ENCODE measurements at places on chromosomes 12 and 14. TPM values are rescaled to one million over a fixed set of nuclear protein-coding genes. Genes with fewer than 3 reads are reported as not detected.

DNA sequence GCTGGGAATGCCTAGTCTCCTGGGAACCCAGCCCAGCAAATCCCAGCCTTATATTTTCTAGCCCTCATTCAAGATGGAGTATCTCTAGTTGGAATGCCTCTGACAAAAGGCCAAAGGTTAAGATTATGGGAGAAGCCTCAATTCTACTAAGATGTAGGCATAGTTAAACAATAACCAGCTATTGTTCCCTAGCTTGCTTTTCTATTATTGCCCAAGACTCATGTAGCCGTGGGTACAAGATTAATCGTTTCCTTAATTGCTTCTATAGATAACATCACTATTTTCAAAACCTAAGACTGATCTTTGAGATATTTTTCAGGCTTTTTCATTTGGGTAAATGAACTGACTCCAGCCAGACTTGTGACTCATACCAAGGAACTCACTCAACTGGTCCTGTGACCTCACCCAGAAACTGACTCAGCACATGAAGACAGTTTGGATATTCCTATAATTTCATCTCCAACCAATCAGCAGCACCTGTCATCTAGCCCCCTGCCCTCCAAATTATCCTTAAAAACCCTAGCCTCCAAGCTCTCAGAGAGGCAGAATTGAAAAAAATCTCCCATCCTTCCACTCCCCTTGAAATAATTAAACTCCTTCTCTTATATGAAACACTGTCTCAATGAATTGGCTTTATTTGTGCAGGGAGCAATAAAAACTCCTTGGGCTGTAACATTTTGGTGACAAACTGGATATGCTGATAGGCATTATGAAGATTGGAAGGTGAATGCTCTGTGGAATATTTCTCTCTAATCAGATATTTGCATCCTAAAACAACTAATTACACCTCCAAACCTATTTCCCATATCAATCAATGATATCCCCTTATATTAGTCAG lies 589.0 kb downstream of the C12orf50 start:
- H3K27me3 ChIP-seq, result no peaks in the 10 kb centered on the region
- no peaks in the 10 kb centered on the region for H3K36me3 ChIP-seq
- DNase-seq, result peak; percentile 38
- peaks cover 19% of the 10 kb centered on the region for H3K4me1 ChIP-seq
- H3K27ac ChIP-seq, result no peak overlapping the region

DNA sequence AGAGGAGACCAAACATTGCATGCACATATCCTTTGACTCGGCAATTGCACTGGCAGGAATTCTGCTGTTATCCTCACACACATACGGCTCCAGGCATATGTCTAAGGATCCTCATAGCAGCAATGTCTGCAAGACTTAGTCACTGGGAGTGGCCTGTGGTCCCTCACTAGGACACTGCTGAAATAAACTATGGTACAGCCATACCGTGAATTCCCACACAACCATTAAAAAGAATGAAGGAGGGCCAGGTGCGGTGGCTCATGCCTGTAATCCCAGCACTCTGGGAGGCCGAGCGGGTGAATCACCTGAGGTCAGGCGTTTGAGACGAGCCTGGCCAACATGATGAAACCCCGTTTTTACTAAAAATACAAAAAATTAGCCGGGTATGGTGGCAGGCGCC lies 105.1 kb downstream of the ZFP36L1 start:
- DNase-seq, result no peak
- H3K4me1 ChIP-seq, result no peaks in the 10 kb centered on the region
- H3K27ac ChIP-seq, result no peak overlapping the region
- no peaks in the 10 kb centered on the region for H3K36me3 ChIP-seq
- no peak overlapping the region for H3K4me3 ChIP-seq

DNA sequence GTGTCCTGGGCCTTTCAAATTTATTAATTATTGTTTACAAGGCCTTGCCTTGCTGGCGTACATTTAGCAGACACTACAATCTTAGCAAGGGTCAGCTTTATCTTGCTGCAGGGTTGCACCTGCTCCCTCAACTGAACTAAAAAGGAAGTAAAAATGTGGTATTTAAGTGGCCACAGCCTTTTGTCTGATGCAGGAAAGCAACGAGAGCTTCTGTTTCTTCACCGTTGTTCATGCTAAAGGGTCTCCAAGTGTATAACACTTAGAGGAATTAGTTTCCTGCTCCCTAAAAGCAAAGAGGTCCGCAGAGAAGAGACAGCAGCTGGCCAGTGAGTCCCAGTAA lies 62.8 kb upstream of the EGLN3 start:
- no peak overlapping the region for H3K27ac ChIP-seq
- no peak overlapping the region for H3K4me3 ChIP-seq
- no peak for DNase-seq
- no peaks in the 10 kb centered on the region for H3K36me3 ChIP-seq
- H3K4me1 ChIP-seq, result no peaks in the 10 kb centered on the region

DNA sequence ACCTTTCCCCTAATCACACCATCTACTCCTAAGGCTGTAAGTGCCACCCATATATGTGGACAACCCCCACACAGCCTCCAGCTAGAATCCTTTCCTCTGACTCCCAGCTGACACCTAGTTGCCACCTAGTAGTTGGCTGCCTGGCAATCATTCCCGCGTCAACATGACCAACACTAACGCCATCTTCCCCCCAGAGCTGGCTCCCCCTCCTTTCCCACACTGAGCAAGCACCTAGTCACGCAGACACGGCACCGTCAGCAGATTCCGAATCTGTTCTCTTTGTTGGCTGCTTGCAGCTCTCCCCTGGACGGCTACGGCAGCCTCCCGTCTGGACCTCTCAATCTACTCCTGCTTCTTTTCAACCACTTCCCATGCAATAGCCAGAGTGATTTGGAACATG lies 27.7 kb downstream of the UBR7 start:
- no peaks in the 10 kb centered on the region for H3K4me1 ChIP-seq
- peaks cover 6% of the 10 kb centered on the region for H3K36me3 ChIP-seq
- no peaks in the 10 kb centered on the region for H3K27me3 ChIP-seq
- DNase-seq, result no peak

GRCh38 chr12:108752387-108752786 lies 21.1 kb upstream of the CORO1C start:
- H3K4me3 ChIP-seq, result no peak overlapping the region
- no peaks in the 10 kb centered on the region for H3K36me3 ChIP-seq
- H3K27me3 ChIP-seq, result no peaks in the 10 kb centered on the region
- no peaks in the 10 kb centered on the region for H3K4me1 ChIP-seq
- DNase-seq, result peak; percentile 17

DNA sequence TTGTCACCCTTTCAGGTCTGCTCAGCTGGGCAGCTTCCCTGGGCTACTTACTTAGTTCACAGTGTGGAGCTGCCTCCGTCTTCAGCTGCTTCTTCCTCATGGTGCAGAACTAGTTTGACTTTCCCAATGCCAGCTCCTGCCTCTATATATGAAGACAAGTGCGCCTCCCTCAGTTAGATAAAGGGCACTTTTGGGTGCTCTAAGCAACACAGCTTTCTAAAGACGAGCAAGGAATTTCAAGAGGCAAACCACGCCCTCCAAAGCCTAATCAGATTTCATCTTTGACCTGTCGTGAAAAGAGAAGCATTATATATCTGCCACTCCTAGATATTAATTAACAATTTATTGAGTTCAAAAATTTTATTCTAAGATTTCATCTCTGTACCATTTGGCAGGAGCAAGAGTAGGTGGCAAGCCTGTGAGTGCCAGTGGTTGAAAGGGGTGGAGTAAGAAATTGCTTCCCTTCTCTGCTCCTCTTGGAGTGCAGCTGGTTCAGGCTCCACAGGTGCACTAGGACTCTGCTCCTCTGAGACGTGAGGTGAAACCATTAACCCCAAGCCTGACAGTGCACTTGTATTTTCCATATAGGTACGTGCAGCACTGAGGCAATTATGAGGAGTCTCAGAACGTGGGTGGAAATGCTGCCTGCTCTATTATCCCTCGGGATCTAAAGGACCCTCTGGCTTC lies 2.1 kb upstream of the SLC11A2 start:
- H3K4me1 ChIP-seq, result no peaks in the 10 kb centered on the region
- no peaks in the 10 kb centered on the region for H3K36me3 ChIP-seq
- H3K4me3 ChIP-seq, result no peak overlapping the region
- peak; percentile 84 for DNase-seq
- H3K27ac ChIP-seq, result no peak overlapping the region

GRCh38 chr12:68506619-68507018 lies 104.1 kb upstream of the RAP1B start:
- no peaks in the 10 kb centered on the region for H3K36me3 ChIP-seq
- H3K4me1 ChIP-seq, result no peaks in the 10 kb centered on the region
- no peak overlapping the region for H3K27ac ChIP-seq
- DNase-seq, result no peak
- H3K27me3 ChIP-seq, result no peaks in the 10 kb centered on the region

GRCh38 chr12:25755971-25756260 lies 202.6 kb upstream of the RASSF8 start:
- DNase-seq, result no peak
- H3K27ac ChIP-seq, result no peak overlapping the region
- peaks cover 12% of the 10 kb centered on the region for H3K4me1 ChIP-seq
- no peaks in the 10 kb centered on the region for H3K36me3 ChIP-seq
- H3K4me3 ChIP-seq, result peak overlapping the region; percentile 12

- H3K4me3 ChIP-seq, result no peak overlapping the region
- H3K4me1 ChIP-seq, result no peaks in the 10 kb centered on the region
- H3K36me3 ChIP-seq, result peaks cover 6% of the 10 kb centered on the region
- H3K27me3 ChIP-seq, result no peaks in the 10 kb centered on the region
Observed at GRCh38 chr12:76790564-76791552, 26.9 kb downstream of the ZDHHC17 start.

DNA sequence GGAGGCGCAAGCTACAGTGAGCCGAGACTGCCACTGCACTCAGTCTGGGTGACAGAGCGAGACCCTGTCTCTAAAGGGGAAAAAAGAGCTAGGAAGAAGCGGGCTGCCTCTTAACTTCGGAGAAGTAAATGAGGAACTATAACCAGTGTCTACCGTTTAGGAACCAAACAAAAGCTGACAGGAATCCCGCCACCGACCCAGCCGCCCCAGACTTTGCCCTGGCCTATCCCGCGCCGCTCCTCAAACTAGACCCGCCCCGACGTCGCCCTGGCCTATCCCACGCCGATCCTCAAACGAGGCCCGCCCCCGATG lies 568 bp upstream of the SIVA1 start:
- DNase-seq, result no peak
- no peaks in the 10 kb centered on the region for H3K4me1 ChIP-seq
- H3K27me3 ChIP-seq, result no peaks in the 10 kb centered on the region
- H3K36me3 ChIP-seq, result peaks cover 24% of the 10 kb centered on the region

DNA sequence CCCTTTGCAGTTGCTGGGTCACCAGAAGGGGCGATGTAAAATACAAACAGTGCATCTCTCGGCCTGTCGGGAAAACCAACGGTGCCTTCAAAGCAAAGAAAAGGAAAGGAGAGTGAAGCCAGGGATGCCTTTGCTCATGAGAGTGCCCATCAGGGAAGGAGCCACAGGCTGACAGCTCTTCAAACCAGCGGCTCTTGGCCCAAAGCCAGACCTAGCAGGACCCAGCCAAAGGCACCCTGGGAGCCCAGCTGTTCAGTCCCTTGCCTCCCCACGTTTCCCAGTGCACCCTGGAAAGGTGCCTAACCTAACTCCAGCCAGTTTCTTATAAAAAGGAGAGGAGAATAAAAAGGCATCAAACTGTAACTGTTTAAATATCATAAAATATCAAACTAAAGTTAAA lies 29.2 kb downstream of the PRMT8 start:
- no peaks in the 10 kb centered on the region for H3K27me3 ChIP-seq
- no peaks in the 10 kb centered on the region for H3K4me1 ChIP-seq
- no peak overlapping the region for H3K27ac ChIP-seq
- no peak overlapping the region for H3K4me3 ChIP-seq

DNA sequence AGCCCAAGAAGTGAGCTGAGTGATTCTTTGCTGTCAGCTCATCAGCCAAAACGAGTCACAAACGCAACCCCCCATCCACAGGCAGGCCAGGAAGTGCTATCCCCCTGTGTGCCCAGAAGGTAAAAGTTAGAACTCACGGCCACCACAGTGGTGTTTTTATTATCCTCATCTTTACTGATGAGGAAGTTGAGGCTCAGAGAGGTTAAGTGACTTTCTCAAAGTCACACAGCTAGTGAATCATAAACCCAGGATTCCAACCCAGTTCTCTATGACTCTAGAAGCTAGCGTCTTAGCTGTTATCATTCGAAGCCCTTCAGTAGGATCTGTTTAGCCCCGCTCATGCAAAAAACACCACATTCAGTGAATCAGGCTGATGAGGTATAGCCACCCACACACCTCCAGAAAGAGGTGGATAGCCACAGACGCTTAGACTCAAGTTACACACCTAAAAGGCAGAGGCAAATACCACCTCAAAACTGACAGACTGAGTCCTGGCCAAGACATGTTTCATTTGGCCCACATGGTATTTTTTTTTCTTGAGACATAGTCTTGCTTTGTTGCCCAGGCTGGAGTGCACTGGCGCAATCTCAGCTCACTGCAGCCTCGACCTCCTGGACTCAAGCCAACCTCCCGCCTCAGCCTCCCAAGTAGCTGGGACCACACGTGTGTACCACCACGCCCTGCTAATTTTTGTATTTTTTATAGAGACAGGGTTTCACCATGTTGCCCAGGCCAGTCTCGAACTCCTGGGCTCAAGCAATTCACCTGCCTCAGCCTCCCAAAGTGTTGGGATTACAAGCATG lies 100.7 kb downstream of the SCARB1 start:
- no peak overlapping the region for H3K27ac ChIP-seq
- no peaks in the 10 kb centered on the region for H3K4me1 ChIP-seq
- H3K36me3 ChIP-seq, result no peaks in the 10 kb centered on the region
- H3K27me3 ChIP-seq, result no peaks in the 10 kb centered on the region

GRCh38 chr14:33230021-33230420 lies 291.3 kb downstream of the NPAS3 start:
- H3K4me3 ChIP-seq, result no peak overlapping the region
- H3K27ac ChIP-seq, result no peak overlapping the region
- H3K4me1 ChIP-seq, result peaks cover 4% of the 10 kb centered on the region

DNA sequence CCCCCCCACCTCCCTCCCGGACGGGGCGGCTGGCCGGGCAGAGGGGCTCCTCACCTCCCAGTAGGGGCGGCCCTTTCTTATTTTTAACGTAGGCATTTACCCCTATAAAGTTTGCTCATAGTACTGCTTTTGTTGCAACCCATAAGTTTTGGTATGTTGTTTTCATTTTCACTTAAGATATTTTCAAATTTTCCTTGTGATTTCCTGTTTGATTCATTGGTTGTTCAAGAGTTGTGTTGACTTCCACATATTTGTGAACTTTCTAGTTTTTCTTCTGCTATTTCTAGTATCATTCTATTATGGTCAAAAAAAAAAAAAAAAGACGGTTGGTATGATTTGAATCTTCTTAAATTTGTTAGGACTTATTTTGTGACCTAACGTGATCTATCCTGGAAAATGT lies 6.5 kb downstream of the NOXRED1 start:
- peaks cover 15% of the 10 kb centered on the region for H3K36me3 ChIP-seq
- no peak overlapping the region for H3K27ac ChIP-seq
- H3K27me3 ChIP-seq, result no peaks in the 10 kb centered on the region

GRCh38 chr12:14545144-14546124 lies 22.2 kb downstream of the PLBD1 start:
- H3K4me1 ChIP-seq, result no peaks in the 10 kb centered on the region
- H3K27ac ChIP-seq, result no peak overlapping the region
- DNase-seq, result no peak
- H3K36me3 ChIP-seq, result no peaks in the 10 kb centered on the region

NOS1 gene
- total RNA-seq, result 0.33 TPM

DPF3 gene
- not detected for total RNA-seq

MYO1H gene
- total RNA-seq, result not detected

HCAR3 gene
- total RNA-seq, result not detected

PPP4R4 gene
- 8.4 TPM for total RNA-seq

SLC17A8 gene
- not detected for total RNA-seq
